Inflammatory macrophage treated with lipopolysaccharide for 4 hours (primary cell): ENCODE measurements at places on chromosomes 16 and 17.

- DNase-seq = no peak
Observed at GRCh38 chr16:48295488-48296281, 48.3 kb upstream of the ABCC11 start.

DNA sequence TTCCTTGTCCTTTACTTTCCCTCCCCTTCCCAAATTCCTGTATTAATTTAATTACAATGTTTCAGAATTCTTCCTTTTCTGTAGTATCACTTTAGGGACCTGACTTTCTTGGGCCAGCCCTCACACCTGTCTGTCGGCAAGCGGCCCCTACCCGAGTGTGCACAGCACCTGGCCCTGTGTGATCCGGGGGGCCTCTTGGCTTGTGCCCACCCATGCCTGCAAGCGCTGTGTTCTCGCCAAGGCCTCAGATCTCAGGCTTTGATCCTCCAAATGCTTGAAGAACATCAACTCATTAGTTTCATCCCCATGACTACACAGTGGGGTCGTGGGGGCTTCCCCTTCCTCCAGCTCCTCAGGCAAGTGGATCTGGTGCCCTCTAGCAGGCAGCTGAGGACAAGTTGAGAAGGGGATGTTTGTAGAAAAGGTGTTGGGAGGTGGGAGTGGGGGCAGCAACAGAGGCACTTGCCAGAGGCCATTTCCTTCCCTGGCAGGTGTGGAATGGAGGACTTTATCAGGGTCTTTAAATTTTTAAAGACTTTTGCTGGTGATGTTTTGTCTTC, 15.7 kb upstream of the CDH3 start:
- no peak for DNase-seq

- DNase-seq = no peak
Observed at GRCh38 chr16:24819462-24820040, 26.2 kb upstream of the SLC5A11 start.

DNA sequence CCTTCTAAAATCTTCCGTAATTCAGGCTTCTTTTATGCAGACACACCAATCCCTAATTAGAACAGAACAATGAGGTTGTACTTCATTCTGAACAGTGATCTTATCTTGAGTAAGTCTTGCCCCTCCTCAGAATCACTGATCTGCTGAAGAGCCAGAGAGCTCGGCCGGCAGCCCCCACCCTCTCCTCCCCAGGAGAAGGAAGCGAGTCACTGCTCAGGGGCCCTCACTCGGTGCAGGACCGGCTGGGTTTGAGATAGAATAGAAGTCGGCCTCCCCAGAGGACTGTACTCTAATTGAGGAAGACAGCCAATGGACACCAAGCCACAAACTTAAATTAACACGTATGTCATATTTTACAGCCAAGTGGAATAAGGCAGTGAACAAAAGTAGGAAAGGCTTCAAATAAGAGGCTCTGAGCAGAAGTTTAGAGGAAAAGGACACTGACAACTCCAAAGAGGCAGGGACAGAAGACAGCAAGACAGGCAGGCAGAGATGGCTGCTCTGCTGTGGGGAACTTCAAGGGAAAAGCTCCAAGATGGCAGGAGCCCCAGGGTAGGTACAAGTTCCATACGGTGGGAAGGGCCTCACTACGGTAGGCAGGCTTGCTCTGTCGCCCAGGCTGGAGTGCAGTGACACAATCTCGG, 18.6 kb downstream of the CREBBP start:
- peak; percentile 20 for DNase-seq
